GOT3 (cell line): ENCODE measurements at places on chromosomes 11 and 22.

GRCh38 chr11:32960553-32961164, 55.0 kb upstream of the DEPDC7 start:
- DNase-seq, result no peak

- DNase-seq, result no peak
These were observed 49.4 kb downstream of the HORMAD2 start for GRCh38 chr22:30129636-30130035.

DNA sequence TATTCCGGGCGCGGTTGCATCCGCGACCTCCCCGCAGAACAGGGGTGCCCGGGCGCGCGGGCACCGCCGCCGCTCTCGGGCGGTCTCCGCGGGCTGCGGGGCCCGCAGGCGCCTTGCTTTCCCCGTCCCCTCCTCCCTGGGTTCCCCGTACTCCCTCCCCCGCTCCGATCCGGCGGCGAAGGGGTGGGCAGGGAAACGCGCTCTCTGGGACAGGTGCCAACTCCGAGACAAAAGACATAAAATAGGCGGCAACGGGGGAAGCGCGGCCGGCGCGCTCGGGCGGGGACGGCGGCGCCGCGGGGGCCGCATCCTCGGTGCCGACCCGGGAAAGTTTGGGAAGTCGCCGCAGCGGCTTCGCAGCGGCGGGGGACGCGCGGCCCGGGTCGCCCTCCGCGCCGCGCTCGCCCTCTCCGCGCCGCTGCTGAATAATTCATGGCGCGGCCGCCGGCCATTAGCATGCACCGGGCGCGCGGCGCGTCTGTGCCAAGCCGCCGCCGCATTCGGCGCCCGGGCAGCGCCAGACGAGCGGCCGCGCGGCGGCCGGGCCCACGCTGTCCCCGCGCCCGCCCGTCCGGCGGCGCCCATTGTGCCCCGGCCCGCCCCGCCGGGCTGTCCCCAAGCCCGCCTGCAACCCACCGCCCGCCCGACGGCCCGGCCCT, 78.7 kb upstream of the PPARA start:
- peak; percentile 73 for DNase-seq

GRCh38 chr11:46319074-46319453, 28.2 kb upstream of the DGKZ start:
- no peak for DNase-seq

DNA sequence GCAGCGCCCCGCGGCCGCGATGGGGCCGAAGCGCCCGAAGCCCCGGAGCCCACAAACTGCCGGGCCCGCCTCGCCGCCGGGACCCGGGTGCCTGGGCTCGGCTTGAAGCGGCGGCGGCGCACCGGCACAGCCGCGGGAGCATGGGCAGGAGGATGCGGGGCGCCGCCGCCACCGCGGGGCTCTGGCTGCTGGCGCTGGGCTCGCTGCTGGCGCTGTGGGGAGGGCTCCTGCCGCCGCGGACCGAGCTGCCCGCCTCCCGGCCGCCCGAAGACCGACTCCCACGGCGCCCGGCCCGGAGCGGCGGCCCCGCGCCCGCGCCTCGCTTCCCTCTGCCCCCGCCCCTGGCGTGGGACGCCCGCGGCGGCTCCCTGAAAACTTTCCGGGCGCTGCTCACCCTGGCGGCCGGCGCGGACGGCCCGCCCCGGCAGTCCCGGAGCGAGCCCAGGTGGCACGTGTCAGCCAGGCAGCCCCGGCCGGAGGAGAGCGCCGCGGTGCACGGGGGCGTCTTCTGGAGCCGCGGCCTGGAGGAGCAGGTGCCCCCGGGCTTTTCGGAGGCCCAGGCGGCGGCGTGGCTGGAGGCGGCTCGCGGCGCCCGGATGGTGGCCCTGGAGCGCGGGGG, 346 bp downstream of the FJX1 start:
- DNase-seq, result no peak

- no peak for DNase-seq
These were observed 19.6 kb downstream of the GDPD5 start for GRCh38 chr11:75505916-75506692.

GRCh38 chr22:42752230-42752746, 31.6 kb upstream of the A4GALT start:
- no peak for DNase-seq

- no peak for DNase-seq
These were observed 8.6 kb downstream of the DNHD1 start for GRCh38 chr11:6505577-6506240.

DNA sequence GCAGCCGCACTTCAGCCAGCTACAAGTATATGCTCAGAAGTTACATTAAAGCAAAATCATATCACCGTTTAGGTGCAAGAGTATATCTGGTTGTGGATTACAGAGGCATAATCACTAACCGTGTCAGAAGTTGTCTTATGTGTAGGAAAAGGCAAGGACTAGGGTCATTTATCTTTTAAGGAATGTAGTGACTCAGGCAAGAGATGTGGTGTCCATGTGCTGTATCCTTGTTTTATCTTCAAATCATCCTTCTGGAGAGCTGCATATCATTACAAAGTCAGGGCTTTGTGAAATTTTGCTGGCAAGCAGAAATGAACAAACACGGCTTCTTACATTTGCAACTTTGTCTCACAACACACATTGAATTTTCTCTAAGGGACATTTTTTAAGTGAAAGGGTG, 12.7 kb upstream of the CHORDC1 start:
- no peak for DNase-seq

DNA sequence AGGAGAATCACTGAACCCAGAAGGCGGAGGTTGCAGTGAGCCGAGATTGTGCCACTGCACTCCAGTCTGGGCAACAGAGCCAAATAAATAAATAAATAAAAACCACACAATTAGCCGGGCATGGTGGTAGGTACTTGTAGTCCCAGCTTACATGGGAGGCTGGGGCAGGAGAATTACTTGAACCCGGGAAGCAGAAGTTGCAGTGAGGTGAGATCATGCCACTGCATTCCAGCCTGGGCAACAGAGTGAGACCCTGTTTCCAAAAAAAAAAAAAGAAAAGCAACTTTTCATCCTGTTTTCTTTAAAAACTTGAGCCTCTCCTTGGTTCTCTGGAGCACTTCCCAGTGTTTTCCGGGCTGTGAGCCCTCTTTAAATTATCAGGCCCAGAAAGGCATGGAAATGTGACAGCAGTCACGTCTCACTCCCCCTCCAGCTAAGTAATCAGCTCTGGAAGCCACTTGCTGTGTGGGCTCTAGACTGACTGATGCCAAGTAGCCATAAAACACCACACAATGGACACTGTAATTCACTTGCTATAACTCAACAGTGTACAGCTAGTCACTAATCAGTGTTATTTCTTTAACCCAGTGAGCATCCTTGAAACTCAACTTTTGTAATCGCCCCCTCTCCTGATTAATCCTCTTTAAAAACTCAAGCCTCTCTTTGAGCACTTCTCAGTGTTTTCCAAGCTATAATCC, 13.0 kb upstream of the MCHR1 start:
- no peak for DNase-seq

DNA sequence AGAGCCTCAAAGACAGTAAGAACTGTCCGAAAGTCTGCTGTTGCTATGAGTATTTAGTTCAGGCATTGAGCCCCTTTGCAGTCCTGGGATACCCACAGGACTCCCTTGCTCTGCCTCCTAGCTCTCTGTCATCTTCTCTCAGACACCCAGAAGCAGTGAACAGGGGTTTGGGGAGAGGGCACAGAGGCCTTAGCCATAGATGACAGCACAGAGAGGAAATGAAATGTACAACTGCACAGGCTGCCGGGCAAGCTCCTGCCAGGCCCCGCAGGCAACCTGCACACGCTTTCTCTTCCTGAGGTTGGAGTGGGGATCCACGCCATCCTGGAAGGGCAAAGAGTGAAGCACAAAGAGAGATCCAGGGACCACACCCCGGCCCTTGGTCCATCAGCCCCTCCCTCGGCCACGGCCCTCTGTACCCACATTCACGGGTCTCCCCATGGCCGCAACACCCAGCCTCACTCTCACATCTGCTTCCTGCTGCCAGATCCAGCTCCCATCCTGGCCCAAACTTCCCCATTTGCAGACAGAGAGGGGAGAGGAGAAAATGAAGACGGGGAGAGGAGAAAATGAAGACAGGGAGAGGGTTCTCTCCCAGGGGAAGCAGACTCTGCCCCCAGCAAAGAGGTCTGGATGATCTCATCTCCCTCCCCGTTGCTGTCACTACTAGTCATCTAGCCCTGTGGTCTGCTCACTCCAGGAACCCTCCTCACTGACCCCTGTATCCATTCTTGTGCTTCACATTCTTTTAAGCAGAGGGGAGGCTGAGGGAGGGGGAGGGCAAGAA, 40.7 kb downstream of the CD6 start:
- DNase-seq, result no peak

GRCh38 chr11:12777208-12777874, 103.1 kb downstream of the TEAD1 start:
- no peak for DNase-seq

DNA sequence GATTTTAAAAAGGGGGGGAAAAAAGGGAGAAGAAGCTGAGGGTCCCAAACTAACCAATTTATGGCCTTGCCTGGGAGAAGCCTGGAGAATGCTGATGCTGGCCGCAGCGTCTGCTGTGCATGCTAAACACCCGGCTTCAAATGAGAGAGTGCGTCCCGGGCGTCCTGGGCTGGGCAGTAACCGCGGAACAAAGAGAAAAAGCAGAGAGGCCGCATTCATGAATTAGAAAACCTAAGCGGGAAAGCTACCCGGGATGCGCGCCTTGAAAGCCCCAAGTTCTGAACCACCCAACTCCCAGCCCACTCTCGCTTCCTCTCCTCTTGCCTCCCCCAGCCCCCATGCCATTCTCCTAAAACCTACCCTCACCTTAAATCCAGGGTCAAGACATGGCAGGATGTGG, 6.5 kb downstream of the MN1 start:
- no peak for DNase-seq

DNA sequence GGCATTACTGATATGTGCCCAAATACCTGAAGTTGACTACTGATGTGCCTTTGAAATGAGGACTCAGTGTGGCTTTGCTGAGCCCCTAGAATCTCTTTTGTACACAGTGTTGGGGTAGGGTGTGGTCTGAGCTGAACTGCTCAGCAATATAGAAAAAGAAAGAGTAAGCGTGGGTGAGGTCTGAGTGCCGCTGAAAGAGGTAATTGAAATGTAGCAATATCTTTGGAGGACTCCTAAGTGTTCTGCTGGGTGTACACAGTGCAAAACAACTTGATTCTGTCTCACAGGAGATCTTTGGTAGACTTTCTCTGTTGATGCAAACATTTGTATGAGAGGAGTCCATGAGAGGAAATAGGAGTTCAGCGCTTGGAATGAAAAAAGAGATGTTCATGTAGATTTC, 73.7 kb upstream of the PTPN5 start:
- DNase-seq, result no peak

GRCh38 chr22:19394274-19395050, 37.1 kb downstream of the HIRA start:
- no peak for DNase-seq

GRCh38 chr11:3830730-3831129, 10.0 kb downstream of the RHOG start:
- no peak for DNase-seq

- no peak for DNase-seq
These were observed 12.8 kb downstream of the BCL9L start for GRCh38 chr11:118912742-118913410.

GRCh38 chr11:85725510-85726258, 39.7 kb upstream of the CCDC89 start:
- no peak for DNase-seq

GRCh38 chr11:123302751-123303195, 107.7 kb upstream of the CLMP start:
- DNase-seq, result no peak

- DNase-seq, result no peak
These were observed 118.9 kb upstream of the NECTIN1 start for GRCh38 chr11:119847853-119848252.

GRCh38 chr22:45506816-45507360, 4.2 kb downstream of the FBLN1 start:
- no peak for DNase-seq

DNA sequence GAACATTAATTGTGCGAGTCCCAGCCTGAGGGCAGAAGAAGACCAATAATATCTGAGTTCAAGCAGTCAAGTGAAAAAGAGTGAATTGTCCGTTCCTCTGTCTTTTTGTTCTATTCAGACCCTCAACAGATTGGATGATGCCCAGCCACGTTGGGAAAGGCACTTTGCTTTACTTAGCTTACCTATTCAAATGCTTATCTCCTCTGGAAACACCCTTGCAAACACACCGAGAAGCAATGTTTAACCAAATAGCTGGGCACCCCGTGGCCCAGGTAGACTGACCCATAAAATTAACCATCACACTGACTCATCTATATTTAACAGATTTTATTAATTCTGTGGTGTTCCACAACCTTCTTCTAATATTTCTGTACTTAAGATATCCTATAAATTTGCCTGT, 9.3 kb downstream of the OOSP4A start:
- no peak for DNase-seq

- no peak for DNase-seq
These were observed 2.4 kb downstream of the RTL6 start for GRCh38 chr22:44495629-44496028.

GRCh38 chr11:60251485-60252212, 8.7 kb upstream of the MS4A4E start:
- no peak for DNase-seq

DNA sequence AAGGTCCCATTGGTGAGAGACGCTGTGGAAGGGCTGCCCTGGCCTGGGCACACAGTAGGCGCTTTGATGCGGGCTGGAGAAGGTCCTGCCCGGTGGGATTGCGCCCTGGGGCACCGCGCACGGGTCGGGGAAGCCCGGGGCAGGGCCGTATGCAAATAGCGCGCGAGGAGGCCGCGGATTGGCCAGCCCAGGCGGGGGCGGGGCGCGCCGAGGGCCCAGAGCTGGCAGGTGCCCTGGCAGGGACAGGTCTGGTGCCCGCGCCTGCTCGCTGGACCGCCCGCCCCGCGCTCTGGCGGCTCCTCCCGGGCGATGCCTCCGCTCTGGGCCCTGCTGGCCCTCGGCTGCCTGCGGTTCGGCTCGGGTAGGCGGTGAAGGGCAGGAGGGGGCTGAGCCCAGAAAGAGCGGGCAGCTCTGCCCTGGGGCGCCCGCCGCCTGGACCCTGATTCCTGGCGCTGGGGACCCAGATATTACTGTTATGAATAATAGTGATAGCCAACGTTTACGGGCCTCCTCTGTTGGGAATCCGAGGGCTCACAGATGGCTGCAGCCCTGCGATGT, at the start of gene UPK3A:
UPK3A (plus strand) TSS at position 245 of the 558 bp plus-strand sequence; CDS start at position 310, 65 bp downstream.
- no peak for DNase-seq

DNA sequence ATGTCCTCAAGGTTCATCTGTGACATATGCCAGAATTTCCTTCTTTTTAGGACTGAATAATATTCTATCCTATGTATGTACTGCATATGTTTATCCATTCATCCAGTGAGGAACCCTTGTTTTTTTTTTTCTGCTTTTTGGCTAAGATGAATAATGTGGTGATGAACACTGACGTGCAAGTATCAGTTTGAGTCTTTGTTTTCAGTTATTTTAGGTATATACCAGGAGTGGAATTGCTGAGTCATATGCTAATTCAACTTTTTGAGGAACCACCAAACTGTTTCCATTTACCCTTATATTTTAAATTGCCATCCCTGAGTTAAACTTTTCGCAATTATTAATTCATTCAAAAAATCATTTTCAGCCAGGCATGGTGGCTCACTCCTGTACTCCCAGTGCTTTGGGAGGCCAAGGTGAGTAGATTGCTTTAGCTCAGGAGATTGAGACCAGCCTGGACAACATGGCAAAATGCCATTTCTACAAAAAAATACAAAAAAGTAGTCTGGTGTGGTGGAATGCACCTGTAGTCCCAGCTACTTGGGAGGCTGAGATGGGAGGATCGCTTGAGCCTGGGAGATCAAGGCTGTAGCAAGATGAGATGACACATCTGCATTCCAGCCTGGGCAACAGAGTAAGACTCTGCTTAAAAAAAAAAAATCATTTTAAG, 64.2 kb downstream of the MICAL2 start:
- DNase-seq, result no peak
